H1 (cell line): ENCODE measurements at places on chromosomes 5 and 9.

DNA sequence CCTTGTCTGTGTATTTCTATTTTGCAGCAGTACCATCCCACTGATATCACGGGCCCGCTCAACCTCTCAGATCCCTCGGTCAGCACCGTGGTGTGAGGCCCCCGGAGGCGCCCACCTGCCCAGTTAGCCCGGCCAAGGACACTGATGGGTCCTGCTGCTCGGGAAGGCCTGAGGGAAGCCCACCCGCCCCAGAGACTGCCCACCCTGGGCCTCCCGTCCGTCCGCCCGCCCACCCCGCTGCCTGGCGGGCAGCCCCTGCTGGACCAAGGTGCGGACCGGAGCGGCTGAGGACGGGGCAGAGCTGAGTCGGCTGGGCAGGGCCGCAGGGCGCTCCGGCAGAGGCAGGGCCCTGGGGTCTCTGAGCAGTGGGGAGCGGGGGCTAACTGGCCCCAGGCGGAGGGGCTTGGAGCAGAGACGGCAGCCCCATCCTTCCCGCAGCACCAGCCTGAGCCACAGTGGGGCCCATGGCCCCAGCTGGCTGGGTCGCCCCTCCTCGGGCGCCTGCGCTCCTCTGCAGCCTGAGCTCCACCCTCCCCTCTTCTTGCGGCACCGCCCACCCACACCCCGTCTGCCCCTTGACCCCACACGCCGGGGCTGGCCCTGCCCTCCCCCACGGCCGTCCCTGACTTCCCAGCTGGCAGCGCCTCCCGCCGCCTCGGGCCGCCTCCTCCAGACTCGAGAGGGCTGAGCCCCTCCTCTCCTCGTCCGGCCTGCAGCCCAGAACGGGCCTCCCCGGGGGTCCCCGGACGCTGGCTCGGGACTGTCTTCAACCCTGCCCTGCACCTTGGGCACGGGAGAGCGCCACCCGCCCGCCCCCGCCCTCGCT is 1.9 kb downstream of the LRRC26 start:
- DNase-seq = no peak

- DNase-seq = no peak
These were observed 107.4 kb downstream of the LHFPL2 start for GRCh38 chr5:78541086-78541654.

- no peak for DNase-seq
These were observed 86.5 kb upstream of the CCDC112 start for GRCh38 chr5:115382989-115383388.

DNA sequence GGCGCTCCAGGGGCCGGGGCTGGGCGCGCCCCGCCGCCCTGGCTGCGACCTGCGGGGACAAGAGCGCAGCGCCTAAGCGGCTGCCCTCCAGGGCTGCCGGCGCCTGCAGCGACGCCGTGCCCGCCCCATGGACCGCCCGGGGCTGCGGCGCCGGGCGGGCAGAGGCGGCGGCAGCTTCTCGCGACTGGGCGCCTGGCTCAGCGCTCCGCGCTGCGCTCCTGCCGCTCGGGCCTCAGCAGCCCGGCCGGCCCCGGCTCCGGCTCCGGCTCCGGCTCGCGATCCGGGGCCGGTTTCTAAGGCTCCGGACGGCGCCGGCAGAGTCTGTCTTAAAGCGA is at the start of gene PITX1:
Gene PITX1, minus strand, starts transcription at position 328 of the 335 bp plus-strand sequence. CDS start 347 bp downstream, outside the sequence.
- DNase-seq = no peak

- peak; percentile 36 for DNase-seq
These were observed at the start of gene LCN1 for GRCh38 chr9:135520916-135521607. Gene LCN1, plus strand, starts transcription at chr9:135521440. Its CDS starts 58 bp downstream, at chr9:135521498.
